HT-29 (cell line): ENCODE measurements at places on chromosomes 5 and 9. TPM values are rescaled to one million over a fixed set of nuclear protein-coding genes. Genes with fewer than 3 reads are reported as not detected.

Gene CCL27
- not detected in 2 replicates for total RNA-seq

DNA sequence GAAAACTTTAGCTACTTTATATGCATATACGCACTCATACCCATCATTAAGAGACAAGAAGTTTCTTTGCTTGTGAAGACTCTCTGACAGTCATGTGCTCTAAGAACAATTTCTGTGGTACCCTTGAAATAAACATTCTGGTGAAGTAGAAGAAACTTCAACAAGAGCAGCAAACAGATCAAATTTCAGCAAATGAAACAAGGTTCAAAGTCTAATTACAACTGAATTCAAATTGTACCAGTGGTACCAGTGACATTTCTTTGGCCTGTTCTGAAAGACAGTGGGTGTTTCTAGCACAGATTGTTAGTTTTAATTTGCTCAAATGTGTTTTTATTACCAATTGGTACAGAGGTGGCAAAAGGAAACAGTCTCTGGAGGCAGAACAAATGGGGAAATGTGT lies 391.0 kb downstream of the CHSY3 start:
- no peak for DNase-seq

GRCh38 chr9:130433168-130433946 lies 11.4 kb upstream of the ASS1 start:
- DNase-seq: no peak

DNA sequence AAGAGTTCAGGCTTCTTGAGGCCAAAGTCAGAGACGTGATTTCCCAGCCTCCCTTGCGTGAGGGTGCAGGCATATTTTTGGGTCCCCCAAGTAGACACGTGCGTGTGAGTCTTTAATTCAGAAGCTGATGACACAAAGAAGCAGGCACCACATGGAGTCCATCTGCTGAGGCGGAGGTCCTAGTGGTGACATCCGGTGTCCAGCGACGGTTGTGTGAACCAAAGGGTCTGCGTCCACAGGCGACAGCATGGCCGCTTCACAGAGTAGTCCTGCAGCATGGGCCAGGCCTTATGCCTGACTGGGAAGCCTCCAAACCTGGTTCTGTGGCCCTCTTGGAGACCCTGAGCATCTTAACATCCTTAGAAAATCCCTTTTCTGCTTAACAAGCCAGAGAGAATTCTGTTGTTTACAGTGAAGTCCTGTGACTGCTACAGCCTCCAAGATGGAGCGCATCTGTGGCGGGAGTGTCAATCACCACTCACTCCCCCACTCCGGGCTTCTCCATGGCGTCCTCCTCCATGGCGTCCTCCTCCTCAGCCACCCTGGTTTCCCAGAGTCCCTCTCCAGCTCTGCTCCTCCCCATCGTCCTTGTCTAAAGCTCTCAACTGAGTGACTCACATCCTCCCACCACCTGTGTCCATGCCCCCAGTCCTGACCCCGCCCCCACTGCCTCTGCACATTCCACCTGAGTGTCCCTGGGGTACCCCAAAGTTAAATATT lies 133.8 kb downstream of the PAX5 start:
- DNase-seq: no peak

DNA sequence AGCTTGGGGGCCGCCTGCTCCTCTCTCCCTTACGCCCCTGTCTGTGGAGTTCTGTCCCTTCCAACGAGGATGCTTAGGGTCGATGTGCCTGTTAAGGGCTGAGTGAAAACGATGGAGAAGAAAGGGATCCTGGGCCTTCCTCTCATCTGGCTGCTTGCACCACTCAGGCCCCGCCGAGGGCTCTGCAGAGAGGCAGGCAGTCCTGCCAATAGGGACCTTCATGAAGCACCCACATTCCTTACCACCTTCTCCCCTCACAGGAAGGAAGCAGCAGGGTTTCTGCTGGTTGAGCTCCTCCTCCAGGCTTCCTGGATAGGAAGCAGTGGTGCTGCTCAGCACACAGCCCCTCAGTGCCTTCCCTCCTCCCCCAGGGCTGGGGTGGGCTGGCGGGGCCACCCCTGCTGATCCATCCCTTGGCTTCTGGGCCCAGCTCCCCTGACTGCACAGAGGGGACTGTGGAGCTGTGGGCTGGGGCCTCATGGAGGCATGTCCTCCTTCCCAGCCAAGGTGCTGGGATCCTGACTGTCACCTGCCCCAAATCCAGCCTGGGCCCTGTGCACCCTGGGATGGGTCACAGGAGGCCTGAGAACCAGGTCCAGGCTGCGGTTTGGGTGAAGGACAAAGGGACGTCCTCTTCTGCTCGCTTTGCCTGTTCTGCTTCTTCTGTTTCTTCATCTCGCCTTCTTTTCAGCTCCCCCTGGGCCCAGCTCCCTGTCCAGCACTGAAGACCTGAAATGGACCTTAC lies 50.5 kb downstream of the AHRR start:
- no peak for DNase-seq

DNA sequence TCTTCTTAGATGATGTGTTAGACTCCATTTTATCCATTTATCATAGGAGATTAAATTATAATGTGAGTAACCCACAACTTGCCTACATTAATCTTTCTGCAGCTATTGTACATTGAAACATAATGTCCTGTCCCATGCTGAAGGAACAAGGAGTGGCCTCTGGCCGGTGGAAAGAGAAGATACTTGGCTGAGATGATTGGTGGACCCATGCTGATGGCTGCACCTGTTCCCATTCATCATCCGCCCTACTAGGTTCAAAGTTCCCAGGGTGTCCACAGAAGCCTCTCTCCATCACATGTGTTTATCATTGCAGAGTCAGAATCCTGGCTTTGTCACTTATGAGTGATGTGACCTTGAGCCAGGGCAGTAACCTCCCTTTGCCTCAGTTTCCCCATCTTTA lies 24.7 kb downstream of the FBXL7 start:
- no peak for DNase-seq

- peak; percentile 61 for DNase-seq
Measured at GRCh38 chr5:141870871-141871270, 7.3 kb downstream of the PCDH1 start.

DNA sequence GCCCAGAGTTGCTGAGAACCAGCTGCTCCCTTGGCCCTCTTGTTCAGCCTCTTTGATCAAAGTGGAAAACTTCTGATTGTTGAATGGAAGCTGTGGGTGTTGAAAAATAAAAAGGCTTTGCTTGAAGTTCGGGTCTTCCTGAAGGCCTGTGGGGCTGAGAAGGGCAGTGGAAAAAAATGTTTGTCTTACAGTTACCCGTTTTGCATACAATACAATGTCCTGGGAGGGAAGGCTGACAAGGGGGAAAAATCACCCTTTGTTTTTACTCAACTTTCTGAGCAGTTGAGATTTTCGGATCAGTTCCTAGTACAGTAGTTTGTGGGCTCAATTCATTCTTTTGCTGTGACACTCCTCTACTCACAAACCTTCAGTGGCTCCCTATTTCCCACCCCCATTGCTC lies 2.1 kb upstream of the TNFSF8 start:
- DNase-seq: no peak

Gene TSSK1B
- total RNA-seq: not detected in 2 replicates

Gene TMEM267
- total RNA-seq: 9.0 and 14.9 TPM in 2 replicates

DNA sequence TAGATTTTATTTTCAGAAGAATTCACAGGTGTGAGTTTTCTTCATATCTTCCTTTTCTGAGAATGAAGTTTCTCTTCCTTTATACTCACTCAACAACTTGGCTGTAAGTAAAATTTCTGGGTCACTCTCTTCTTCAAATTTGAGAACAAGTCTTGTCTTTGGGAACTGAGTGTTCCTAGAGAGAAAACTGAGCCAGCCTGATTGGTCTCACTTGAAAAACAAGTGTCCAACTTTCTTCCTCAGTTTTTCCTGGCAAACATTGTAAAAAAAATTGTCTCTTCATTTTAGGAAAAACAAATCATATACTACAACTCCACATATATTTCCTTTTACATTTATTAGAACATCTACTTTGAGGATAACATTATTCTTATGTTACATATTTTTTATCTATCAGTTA lies 156.1 kb upstream of the GHR start:
- no peak for DNase-seq

DNA sequence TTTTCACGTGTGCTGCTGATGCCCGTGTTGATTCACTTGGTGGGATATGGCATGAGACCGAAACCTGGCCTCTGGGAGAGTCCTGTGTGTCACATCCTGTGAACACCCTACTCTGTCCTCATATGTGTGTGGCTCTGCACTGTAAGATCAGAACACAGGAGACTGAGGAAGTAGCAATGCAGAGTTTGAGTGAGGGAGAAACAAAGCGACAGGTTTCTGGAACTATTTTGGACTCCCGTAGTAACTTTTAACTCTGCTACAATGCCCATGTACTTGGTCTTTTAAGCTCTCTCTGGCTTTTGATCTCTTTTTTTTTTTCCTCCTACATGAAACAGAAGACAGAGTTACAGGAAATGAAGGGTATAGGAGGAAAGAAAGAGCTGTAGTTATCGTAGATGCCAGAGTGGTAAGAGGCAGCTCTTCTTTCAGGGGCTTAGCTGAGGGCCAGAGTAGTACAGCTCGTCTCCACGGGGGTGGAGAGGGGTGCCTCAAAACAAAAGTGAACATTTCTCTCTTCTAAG lies 26.6 kb downstream of the GRAMD2B start:
- DNase-seq: no peak

Gene TBC1D13
- 24.0 and 25.4 TPM in 2 replicates for total RNA-seq

- no peak for DNase-seq
Measured at GRCh38 chr5:1950708-1951103, 68.0 kb upstream of the IRX4 start.

- DNase-seq: no peak
Measured at GRCh38 chr9:27784847-27785713, 211.8 kb upstream of the C9orf72 start.

Gene YTHDC2
- total RNA-seq: 9.3 and 10.2 TPM in 2 replicates

- DNase-seq: no peak
Measured at GRCh38 chr9:129574911-129575585, 45.9 kb downstream of the C9orf50 start.

DNA sequence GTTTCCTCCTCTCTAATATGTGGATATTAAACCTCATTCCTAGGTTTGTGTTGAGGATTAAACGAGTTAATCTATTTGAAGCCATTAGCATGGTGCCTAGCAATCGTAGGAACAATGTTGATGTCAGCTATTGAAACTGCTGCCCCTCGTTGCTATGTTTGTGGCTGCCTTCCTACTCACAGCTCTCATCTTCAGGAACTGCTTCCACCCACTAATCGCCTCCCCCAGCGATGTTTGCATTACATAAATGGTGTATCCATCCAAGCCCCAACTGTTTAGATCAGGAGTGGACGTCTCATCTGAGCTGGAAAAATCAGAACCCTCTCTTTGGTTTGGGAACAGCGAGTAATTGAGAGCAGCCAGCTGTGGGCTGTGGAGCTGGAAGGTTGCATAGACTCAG lies 416.6 kb downstream of the ARHGEF28 start:
- DNase-seq: no peak

Gene PHF24
- total RNA-seq: not detected in 2 replicates

- DNase-seq: no peak
Measured at GRCh38 chr5:172558076-172558976, 82.7 kb upstream of the NEURL1B start.

Gene IFNA13
- not detected in 2 replicates for total RNA-seq

DNA sequence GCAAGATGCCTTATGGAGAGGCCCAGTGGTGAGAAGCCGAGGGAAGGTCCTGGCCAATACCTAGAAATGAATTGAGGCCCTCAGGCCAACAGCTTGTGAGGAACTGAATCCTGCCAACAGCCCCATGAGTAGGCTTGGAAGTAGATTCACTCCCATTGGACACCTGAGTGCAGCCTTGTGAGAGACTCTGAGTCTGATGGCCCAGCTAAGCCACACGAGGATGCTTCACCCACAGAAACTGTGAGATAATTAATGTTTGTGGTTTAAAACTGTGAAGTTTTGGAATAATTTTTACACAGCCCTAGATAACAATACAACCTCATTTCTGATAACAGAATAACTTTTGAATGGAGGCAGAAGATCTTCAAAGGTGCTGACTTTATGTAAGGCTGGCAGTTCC lies 65.9 kb upstream of the DAP start:
- DNase-seq: no peak

Gene CAVIN4
- total RNA-seq: 0.08 and 0.10 TPM in 2 replicates

Gene IRGM
- total RNA-seq: not detected in 2 replicates

- no peak for DNase-seq
Measured at GRCh38 chr9:120362446-120362845, 217.5 kb downstream of the CDK5RAP2 start.

Gene C9orf85
- total RNA-seq: 7.5 and 10.2 TPM in 2 replicates

GRCh38 chr5:112208699-112209615 lies 210.1 kb downstream of the EPB41L4A start:
- DNase-seq: no peak

DNA sequence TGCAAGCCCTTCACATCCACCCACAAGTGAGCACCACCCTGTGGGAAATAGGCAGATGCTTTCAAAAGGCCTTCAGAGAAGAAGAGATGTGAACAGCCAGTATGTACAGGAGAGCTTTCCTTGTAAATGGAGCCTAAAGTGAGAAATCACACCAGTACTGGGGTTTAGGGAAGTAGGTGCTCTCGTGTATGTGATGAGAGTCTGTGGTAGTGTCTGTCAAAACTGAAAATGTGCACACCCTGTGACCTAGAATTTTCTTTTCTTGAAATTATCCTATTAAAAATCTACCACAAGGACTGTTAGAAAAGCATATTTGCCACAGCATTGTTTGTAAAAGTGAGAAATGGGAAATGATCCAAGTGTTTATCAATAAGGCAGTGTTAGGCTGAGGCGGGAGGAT lies 16.6 kb downstream of the OTULINL start:
- no peak for DNase-seq

GRCh38 chr5:159135896-159136531 lies 36.3 kb upstream of the EBF1 start:
- no peak for DNase-seq

Gene XRCC4
- 4.2 and 4.4 TPM in 2 replicates for total RNA-seq

DNA sequence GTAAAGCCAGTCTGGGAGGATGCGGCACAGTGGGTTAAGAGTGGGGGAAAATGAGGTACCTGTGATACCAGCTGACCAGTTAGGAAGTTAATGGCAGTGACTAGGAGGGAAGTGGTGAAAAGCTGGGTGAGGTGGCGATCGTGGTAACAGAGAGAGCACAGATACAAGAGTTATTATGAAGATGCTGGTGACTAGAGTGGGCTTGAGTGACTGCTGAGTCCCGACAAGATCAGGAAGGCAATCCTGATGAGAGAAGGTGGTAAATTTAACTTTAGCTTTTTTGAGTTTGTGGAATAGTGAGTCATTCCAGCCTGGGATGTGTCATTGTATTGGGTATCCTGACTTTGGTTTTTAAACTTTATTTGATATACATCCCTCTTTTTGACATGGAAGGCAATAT lies 38.8 kb downstream of the CMYA5 start:
- no peak for DNase-seq

GRCh38 chr9:129610213-129610472 lies 10.8 kb downstream of the C9orf50 start:
- no peak for DNase-seq

GRCh38 chr5:159386028-159386711 lies 55.9 kb upstream of the IL12B start:
- DNase-seq: peak; percentile 0

- DNase-seq: peak; percentile 22
Measured at GRCh38 chr5:81750308-81751008, 439 bp downstream of the SSBP2 start.

Gene FAM221B
- total RNA-seq: 0.10 and 0.16 TPM in 2 replicates
